ENCODE measurements at places on chromosomes 3 and 15.

DNA sequence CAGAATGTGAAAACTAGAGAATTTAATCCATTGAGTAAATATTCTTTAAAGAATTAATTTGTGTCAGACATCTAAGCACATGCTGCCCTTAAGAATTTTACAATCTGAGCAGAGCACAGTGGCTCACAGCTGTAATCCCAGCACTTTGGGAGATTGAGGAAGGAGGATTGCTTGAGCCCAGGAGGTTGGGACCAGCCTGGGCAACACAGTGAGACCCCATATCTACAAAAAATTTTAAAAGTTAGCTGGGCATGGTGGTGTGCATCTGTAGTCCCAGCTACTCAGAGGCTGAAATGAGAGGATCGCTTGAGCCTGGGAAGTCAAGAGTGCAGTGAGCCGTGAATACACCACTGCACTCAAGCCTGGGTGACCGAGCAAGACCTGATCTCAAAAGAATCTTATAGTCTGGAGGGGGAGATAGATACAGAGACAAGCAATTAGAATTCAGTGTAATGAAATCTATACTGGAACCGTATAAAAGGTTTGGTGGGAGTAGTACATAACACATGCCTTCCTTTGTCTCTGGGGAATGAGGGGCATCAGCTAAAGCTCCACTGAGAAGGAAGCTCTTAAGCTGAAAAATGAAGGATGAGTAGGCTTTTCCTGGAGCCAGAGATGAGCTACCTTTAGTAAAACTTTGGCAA, 21.2 kb downstream of the ATP11B start:
- no peak for DNase-seq

- DNase-seq, result no peak
These were observed 149.3 kb upstream of the CBLB start for GRCh38 chr3:106018102-106018501.

GRCh38 chr3:50272911-50273688, 4.2 kb downstream of the SEMA3B start:
- no peak for DNase-seq

GRCh38 chr3:9399746-9400145, 2.3 kb downstream of the SETD5 start:
- DNase-seq, result peak; percentile 51

GRCh38 chr15:56929399-56929798, 11.0 kb downstream of the TCF12 start:
- DNase-seq, result no peak

GRCh38 chr15:51075826-51076523, 18.7 kb downstream of the TNFAIP8L3 start:
- DNase-seq, result no peak

DNA sequence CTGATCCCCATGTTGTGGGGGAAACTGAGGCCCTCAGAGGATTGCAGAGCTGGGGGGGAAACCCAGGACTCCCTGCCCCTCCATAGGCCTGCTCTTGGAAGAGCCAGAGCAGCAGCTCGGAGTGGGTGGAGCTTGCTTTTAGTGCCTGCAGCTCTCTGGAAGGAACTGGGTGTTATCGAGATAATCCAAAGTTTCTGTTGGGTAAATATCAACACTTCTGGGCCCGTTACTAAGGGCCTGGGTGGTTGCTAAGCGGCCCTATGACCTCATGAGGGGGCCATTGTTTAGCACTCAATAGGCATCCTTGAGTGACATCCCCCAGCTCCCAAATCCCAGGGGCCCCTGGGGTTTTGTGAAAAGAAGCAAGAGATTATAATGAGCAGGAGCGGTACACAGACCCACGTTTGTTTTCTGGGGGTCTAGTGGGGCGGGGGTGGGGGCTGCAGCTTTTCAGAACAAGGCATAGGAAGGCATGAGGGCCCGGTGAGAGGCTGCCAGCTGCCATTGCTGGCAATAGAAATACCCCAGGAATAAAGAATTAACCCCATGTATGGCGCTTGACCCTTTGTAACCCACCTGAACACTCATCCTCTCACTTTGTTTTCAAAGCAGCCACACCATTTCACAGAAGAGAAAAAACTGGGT, 48.3 kb upstream of the ATP2B2 start:
- DNase-seq, result no peak

- no peak for DNase-seq
These were observed 67.8 kb upstream of the ITGA11 start for GRCh38 chr15:68499620-68500312.

DNA sequence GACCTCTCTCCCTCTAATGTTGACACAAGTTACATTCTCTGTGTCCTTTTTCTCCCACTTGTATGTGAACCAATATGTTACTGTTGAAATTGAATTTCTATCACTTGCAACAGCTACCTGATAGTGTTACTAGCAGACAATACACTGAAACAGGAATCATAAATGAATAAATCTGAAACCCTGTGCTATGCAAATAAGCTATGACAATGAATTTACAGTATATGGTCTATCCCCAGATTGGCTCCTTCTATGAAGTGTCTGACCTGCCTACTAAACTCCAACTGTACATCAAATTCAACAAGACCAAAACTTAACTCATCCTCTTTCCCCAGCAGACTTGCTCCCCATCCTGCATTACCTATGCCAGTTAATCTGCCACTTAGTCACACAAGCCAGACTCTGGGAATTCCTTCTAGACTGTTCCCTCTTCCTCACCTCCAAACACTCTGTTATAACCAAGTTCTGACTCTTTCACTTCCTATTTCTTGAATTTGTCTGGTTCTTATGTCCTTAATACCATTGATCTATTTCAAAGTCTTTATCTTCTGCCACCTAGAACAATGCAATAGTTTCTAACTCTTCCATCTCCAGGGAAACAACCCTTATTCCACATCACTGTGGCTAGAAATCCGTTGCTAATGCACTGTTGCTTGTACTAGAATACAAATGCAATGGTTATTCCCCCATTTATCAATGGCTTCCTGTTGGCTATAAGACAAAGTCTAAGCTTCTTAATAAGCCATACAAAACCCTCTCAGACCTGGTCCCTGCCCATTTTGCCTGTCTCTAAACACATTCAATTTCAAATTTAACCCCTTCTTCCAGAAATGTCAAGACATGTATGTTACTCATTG, 13.4 kb upstream of the ZNF639 start:
- no peak for DNase-seq

DNA sequence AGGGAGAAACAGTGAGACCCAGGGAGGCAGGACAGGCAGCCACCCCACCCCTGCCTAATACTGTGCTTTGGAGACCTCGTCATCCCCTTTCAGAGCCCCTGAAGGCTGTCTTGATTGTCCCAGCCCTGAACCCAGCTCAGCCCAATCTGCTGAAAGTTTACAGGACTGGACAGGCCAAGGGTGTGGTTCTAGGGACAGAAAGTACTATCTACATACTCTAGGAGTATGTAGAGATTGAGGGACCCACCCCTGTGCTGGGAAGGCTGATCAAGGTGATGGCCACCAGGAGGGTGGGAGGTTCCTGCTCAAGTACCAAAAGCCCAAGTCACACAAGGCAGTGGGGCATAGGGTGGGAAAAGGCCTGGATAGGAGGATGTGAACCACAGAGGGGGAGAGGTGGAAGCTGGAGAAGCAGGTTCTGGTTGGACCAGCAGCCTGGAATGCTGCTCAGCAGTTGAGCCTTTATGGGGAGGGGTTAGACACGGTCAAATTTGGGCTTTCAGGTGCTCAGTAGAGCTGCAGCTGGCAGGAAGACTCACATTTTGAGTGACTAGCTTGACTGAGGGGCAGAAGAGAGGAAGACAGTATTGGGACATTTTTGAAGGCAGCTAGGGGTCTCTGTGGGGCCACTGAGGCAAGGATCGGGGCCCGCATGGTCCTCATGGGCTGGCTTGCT, 6.7 kb downstream of the NBEAL2 start:
- DNase-seq, result no peak

DNA sequence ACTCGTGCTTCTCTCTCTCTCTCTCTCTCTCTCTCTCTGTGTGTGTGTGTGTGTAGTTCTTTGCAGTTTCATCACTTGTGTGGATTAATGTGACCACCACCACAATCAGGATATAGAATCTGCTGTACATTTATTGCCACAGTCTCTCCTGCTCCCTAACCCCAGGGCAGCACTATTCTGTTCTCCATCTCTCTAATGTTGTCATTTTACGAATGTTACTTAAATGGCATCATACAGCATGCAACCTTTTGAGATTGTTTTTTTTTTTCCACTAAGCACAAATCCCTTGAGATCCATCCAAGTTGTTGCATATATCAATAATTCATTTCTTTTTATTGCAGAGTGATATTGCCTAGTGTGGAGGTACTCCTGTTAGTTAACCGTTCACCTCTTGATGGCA, 26.9 kb downstream of the SLCO3A1 start:
- DNase-seq, result no peak

DNA sequence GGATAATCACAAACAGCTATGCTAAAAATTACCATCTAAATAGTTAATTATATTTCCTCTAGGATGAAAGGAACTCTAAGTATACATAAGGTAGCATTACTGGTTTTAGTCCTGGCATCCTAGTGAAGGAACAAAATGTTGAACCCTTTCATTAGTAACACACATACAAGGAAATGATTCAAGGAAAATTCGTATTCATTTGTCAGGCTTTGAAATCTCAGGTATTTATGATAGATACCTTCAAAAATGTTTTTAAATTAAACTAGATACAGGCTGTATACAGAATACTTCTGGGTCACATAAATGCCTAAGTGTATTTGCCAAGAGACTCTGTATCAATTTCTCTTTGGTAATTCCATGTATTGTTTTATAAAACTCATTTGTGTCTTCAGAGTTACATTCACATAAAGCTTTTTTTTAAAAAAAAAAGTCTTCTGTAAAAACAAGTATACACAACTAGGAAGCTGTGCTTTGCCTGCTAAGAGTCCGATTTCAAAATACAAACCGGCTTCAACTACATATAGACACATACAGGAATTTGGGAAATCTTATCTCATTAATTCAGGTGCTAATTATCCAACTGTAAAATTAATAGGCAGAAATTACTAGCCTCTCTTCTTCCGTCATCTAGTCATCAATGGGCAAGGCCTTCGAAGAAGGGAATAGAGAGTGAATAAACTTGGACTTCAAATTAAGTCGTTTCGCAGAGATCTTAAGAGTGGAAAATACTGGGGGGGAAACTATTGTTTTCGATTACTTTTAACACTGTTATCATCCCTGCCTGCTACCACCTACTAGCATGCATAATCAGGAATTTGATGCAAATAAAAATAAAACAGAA, 1.3 kb downstream of the SECISBP2L start:
- DNase-seq, result no peak

DNA sequence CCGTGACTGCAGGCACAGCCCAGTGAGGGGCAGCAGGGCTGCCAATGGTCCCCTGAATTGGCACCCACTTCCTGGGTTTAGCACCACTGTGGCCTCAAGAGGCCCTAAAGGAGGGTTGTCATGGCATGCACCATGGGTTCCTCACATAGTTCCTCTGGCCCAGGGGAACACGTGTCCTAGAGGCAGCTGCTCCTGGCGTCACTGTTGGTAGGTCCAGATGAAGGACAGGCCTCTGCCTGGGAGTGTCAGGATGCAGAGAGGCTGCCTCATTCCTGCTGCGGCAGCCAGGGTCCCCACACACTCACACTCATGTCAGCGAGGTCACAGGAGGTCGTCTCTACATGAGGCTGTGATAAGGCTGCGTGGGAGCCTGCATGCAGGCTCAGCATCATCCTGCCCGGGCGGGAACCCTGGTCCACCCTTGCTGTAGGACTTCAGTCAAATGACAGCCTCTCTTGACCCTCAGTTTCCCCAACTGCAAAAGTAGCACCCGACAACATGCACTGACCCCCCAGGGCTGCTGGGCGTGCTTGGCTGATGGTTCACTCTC, 26.1 kb upstream of the SFMBT1 start:
- no peak for DNase-seq

GRCh38 chr3:8001712-8002111, 499.9 kb upstream of the LMCD1 start:
- no peak for DNase-seq

DNA sequence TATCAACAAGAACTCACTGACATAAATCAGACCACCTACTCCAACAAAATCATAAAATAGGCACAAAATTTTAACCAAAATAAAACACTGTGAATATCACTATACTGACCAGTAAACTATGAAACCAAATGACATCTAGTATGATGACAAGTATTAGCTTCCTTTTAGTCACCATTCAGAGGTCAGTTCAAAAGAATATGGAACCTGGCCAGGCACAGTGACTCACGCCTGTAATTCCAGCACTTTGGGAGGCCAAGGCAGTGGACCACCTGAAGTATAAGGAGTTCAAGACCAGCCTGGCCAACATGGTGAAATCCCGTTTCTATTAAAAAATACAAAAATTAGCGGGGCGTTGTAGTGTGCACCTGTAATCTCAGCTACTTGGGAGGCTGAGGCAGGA, 65.8 kb downstream of the SMARCC1 start:
- DNase-seq, result peak; percentile 51

DNA sequence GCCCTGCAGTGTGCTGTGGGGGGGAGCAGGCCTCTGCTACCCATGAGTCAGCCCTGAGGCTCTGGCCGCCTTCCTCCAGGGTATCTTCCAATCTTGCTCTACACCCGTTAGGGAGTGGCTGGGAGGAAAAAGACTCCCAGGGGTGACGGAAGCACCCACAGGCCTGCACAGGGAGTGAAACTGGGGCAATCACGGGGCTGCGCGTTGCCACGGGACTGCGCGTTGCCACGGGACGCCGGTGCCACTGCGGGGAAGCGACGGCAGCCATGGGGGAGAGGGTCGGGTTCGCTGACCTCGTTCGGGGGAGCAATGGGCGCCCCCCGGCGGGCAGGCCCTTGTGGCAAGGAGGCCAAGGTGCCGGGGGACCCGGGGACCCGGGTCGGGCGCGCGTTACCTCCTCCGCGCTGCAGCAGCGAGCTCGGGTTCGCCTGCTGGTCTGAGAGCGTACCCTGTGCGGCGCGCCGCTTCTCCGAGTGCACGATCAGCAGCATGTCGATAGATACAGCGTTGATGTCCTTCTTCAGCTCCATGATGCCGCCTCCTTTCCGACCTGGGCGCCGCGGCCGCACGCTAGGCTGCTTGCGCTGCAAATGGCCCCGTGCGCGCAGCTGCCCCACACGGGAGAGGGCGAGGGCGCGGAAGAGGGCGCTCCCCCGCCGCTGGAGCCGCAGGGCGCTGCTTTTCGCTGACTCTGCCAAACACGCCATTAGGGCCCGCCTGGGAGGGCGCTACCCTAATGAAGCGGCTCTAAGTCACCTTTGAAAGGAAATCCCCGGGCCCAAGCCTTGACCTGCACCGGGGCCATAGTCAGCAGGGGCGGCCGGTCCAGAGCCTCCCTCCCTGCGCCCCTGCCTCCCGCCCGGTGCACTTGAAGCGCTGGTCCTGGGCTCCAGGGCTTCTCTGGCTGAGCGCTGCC, at the start of gene KY:
Gene KY (minus strand): TSS at position 592 of the 916 bp plus-strand sequence. CDS start 62 bp downstream, at position 530.
- no peak for DNase-seq

DNA sequence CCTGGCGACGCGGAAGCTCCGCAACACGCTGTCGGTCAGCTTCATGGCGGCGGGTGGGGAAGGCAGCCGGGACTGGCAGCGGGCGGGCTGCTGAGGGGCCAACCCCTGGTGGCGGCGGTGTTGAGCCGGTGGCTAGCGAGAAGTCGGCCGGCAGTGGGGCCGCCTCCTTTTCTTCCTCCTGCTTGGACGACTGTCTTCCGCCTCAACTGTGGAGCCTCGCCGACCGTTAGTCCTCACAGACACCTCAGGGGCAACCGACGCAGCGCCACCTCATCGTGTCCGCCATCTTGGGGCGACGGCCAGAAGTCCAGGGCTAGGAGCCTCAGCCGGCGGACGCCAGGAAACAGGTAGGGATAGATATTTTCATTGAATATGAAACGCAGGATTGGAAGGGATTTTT, 875.1 kb downstream of the NSUN3 start:
- DNase-seq, result no peak

All from HS-27A (cell line).